ENCODE measurements at places on chromosomes 2 and 18. TPM values are rescaled to one million over a fixed set of nuclear protein-coding genes. Genes with fewer than 3 reads are reported as not detected.
A peak's percentile ranks its signal among the peaks of the same experiment; 100 is the strongest.

Gene TXNDC2
- polyA plus RNA-seq: not detected

Gene SMYD1
- polyA plus RNA-seq: 0.14 TPM

- no peak for DNase-seq
Observed at GRCh38 chr2:225452677-225453076, 53.2 kb downstream of the NYAP2 start.

DNA sequence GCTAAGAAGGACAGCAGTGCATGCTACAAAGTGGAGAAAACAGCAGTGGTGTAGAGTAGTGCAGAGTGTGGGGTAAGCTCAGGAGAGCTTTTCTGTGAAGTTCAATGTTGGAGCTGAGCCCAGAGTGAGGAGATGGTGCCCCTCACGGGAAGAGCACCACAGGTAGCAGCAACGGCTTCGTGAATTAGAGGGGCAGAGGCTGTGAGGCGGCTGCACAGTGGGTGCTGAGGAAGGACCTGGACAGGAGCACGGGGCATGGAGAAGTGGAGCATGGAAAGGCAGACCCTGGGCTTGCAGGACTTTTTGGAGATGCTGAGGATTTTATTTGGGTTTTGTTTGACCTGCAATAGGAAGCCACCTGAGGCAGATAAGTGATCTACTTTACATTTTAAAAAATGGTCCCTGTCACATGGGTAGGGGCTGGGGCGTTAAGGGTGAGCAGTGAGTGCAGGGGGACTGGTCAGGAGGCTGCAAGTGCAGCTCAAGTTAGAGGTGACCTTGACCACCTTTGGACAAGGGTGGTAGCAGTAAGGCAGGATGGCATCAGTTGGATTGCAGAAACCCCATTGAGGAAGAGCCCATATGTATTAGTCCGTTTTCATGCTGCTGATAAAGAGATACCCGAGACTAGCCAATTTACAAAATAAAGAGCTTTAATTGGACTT lies 85.0 kb downstream of the MYCN start:
- DNase-seq: no peak

GRCh38 chr2:16466821-16467151 lies 198.8 kb downstream of the CYRIA start:
- DNase-seq: no peak

- DNase-seq: peak; percentile 43
Observed at GRCh38 chr2:70658476-70658875, 104.8 kb upstream of the TGFA start.

DNA sequence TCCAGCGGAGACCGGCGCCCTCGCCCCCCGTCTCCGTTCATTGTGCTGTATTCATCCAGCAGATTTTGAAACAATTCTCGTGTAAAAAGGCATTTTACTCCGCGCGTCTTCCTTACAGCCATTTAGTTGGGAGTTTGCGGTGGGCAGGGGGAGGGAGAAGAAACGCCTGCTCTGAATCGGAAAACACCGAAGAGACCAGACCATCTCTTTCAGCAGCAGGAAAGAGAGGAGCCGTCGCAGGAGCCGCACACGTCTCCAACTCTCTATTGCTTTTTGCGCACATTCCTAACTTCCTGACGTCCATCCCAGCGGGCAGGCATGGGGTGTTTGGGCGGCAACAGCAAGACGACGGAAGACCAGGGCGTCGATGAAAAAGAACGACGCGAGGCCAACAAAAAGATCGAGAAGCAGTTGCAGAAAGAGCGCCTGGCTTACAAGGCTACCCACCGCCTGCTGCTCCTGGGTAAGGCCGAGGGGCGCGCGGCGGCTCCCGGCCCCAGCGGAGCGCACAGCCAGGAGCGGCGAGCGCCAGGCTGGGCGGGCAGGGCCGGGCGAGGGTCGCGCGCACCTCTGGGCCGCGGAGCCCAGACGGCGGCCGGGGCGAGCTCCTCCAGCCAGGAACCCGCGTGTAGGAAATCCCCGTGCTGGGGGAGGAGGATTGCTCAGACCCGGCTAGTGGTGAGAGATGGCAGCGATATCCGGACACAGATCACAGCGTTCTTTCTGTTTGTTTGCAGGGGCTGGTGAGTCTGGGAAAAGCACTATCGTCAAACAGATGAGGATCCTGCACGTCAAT lies 63.2 kb downstream of the GNAL start:
- DNase-seq: no peak

Measured in renal cortex interstitium (tissue), 15 donors.